Chondrocyte (in vitro differentiated cells): ENCODE measurements at places on chromosomes 1 and 21. TPM values are rescaled to one million over a fixed set of nuclear protein-coding genes. Genes with fewer than 3 reads are reported as not detected.

The S100A2 gene
- 15.4 to 22.2 TPM (median 18.9 TPM) in 3 replicates for total RNA-seq

GRCh38 chr21:14535702-14536101 lies 10.4 kb downstream of the SAMSN1 start:
- H3K27ac ChIP-seq = no peak overlapping the region
- H3K4me1 ChIP-seq = no peaks in the 10 kb centered on the region
- H3K36me3 ChIP-seq = no peaks in the 10 kb centered on the region
- no peak for DNase-seq
- no peaks in the 10 kb centered on the region for H3K27me3 ChIP-seq

- no peaks in the 10 kb centered on the region for H3K36me3 ChIP-seq
- DNase-seq = no peak
- no peaks in the 10 kb centered on the region for H3K27me3 ChIP-seq
Observed at GRCh38 chr1:97572561-97572960, 348.3 kb downstream of the DPYD start.

- no peak for DNase-seq
- H3K27me3 ChIP-seq = no peaks in the 10 kb centered on the region
- H3K36me3 ChIP-seq = peaks cover 1% of the 10 kb centered on the region
- peaks cover 16% of the 10 kb centered on the region for H3K4me1 ChIP-seq
- no peak overlapping the region for H3K4me3 ChIP-seq
Observed at GRCh38 chr1:166925810-166926478, 49.4 kb downstream of the ILDR2 start.

DNA sequence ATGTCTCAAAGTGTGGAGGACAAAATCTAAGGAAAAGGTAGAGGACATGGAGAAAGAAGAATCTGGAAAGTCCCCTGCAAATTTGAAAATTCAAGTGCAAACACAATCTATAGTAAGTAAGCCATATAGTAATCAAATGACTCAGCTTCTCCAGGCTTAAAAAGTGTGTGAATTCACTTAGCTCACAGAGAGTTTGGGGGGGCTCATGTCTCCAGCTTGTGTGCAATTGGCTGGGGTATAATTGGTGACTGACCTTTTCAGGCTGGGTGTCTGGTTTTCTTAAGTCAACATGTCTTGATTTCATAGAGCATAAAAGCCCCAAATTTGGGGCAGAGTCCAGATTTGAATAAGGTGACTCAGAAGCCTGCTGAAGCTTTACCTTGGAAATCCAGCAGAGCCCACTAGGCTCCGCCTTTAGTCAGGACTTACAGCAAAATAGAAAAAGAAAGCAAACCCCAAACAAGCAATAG lies 8.6 kb downstream of the CLDN14 start:
- DNase-seq = no peak
- H3K36me3 ChIP-seq = peaks cover 2% of the 10 kb centered on the region
- peak overlapping the region; percentile 86 for H3K27ac ChIP-seq
- no peak overlapping the region for H3K4me3 ChIP-seq
- peaks cover 38% of the 10 kb centered on the region for H3K4me1 ChIP-seq

DNA sequence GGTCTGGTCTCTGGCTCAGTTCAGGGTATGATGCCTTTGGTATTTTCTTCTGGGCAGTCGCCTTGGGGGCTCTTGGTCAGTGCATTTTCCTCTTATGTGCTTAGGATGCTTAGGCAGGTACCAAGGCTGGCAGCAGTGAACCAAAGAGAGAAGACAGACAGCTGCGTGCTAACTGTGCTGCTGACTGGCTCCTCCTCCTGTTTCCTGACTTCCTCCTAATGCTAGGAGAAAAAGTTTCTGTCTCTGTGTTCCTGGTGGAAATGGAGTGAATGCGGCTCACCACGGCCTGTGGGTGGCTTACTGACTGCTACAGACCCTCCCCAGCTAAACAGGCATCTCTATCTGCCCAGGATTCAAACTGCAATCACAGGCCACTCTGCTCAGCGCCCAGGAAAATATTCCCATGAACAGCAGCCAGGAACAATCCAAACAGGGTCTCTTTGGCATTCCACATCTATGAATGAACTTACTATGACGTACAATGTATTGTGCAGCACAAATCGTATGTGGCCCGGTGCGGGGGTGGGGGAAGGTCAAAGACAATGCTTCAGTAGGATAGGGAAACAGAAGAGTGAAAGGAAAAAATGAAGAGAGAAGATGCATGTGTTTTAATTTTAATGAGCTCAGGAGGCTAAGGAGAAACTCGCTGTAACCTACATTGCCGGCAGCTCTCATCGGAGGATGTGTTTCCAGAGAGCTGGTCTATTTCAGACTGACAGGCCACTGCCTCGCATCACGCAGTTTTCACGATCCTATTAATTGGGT lies 2.8 kb downstream of the ABCG1 start:
- no peak overlapping the region for H3K27ac ChIP-seq
- H3K4me1 ChIP-seq = peaks cover 12% of the 10 kb centered on the region
- H3K36me3 ChIP-seq = no peaks in the 10 kb centered on the region
- no peak for DNase-seq

DNA sequence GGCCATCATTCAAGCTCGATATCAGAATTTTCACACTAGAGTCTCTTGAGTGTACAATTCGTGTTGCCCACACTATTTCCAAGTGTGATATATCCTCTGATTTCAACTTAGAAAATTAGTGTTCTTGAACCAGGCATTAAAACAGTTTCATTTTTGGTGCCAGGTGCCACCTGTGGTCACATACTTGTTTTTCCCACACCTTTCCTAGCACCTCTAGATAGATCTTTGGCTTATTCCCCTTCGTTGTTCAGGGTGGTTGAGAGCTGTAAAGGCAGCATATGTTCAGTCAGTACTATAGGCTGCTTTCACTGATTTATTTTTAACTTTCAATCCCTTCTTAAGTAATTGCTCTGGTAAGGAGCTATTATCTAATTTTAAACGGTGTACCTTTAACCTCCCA lies 131.1 kb downstream of the NEK7 start:
- no peak overlapping the region for H3K27ac ChIP-seq
- no peak for DNase-seq
- H3K4me1 ChIP-seq = peaks cover 32% of the 10 kb centered on the region
- H3K27me3 ChIP-seq = no peaks in the 10 kb centered on the region

DNA sequence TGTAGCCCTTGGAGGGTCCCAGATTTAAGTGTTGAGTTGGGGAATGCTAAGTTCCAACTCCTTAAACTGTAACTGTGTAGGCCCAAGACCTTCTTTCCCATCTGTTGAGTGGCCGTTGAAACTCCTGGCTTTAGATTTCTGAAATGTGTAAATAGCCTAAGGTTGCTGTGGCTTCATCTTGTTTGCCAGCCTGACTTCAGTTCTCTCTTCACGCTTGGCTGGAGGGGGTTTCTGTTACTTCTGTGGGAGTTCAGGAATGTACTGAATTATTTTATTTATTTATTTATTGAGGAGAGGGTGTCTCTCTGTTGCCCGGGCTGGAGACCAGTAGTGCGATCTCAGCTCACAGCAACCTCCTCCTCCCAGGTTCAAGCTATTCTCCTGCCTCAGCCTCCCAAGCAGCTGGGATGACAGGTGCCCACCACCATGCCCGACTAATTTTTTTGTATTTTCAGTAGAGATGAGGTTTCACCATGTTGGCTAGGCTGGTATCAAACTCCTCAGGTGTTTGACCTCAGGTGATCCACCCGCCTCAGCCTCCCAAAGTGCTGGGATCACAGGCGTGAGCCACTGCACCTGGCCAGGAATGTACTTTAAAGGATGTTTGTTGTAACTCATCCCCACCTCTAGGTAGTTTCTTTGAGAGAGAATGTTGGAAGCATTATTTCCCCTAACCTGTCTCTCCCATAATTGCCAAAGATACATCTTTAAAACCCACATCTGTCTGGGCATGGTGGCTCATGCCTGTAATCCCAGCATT lies 5.9 kb downstream of the TTC39A start:
- peak; percentile 19 for DNase-seq
- no peaks in the 10 kb centered on the region for H3K27me3 ChIP-seq
- H3K36me3 ChIP-seq = no peaks in the 10 kb centered on the region
- H3K4me1 ChIP-seq = peaks cover 16% of the 10 kb centered on the region

DNA sequence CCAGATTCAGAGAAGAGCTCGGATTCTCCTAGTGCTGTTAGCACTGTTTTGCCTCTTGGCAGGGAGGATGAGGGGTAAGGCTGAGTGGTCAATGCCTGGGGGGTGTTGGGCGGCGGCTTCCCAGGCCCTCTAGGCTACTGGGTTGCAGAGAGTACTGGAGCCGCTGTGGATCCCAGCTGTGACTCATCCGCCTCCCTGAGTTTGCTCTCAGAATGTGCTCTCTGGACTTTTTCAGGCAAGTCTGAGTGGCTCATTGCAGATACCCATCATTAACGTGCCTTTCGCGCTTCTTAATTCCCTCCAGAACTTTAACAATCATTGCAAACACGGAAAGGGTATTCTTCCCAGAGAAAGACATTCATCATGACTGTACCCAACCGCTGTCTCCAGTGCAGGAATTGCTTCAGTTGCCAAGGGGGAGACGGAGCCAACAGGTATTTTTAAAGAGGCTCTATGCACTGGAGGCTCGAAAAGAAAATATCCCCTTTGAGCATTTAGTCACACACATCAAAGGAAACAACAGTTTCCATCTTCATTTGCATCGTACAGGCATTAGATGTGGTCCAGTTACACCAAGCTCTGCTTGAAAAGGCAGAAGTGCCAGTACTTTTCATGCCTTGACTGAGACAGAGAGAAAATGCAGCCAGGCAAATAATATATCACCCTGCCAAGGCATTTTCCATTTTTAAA lies 14.4 kb upstream of the CAMTA1 start:
- no peak overlapping the region for H3K4me3 ChIP-seq
- H3K27me3 ChIP-seq = no peaks in the 10 kb centered on the region
- peak overlapping the region; percentile 1 for H3K27ac ChIP-seq
- H3K4me1 ChIP-seq = peaks cover 12% of the 10 kb centered on the region
- DNase-seq = no peak

DNA sequence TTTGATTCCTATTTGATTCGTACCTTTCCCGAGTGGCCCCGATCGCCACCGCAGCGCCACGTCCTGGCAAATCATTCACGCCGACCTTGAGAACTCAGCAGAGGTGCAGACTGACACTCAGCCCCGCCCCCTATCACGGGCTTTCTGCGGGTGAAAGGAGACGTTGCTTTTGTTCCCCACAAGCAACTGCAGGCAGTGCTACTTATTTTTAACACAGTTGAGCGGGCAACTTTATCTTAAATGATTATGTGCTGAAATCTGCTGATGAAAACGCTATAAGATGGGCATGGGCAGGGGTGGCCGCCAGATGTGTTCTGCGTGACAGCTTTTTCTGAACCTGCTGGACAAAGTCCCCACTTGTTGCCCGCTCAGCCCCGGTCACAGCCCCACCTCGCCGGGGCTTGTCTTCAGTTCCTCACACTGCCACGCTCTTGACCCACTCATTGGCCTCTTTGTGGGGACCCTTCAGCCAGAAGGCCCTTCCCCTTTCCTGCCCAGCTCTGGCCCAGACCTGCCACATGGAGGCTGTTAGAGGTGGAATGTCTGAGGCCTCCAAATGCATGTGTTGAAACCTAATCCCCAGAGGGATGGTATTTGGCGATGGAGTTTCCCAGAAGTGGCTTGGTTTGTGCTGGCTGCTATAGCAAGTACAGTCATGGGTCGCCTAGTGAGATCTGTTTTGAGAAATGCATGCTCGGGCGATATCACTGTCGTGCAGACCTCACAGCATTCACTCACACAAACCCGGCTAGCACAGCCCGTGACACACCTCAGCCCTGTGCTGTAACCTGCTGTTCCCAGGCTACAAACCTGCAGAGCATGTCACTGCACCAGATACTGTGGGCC lies 15.7 kb upstream of the PDXK start:
- no peaks in the 10 kb centered on the region for H3K36me3 ChIP-seq
- no peak for DNase-seq
- peak overlapping the region; percentile 94 for H3K27ac ChIP-seq
- H3K27me3 ChIP-seq = no peaks in the 10 kb centered on the region
- peak overlapping the region; percentile 34 for H3K4me3 ChIP-seq

- H3K27ac ChIP-seq = peak overlapping the region; percentile 27
- DNase-seq = no peak
- peaks cover 22% of the 10 kb centered on the region for H3K4me1 ChIP-seq
- peak overlapping the region; percentile 82 for H3K4me3 ChIP-seq
- H3K27me3 ChIP-seq = peaks cover 4% of the 10 kb centered on the region
Observed at GRCh38 chr1:65146908-65147423, 1.0 kb upstream of the AK4 start.

GRCh38 chr1:32774950-32775634 lies 42.1 kb downstream of the YARS1 start:
- H3K36me3 ChIP-seq = peaks cover 25% of the 10 kb centered on the region
- no peaks in the 10 kb centered on the region for H3K27me3 ChIP-seq
- H3K27ac ChIP-seq = peak overlapping the region; percentile 81
- H3K4me3 ChIP-seq = no peak overlapping the region
- H3K4me1 ChIP-seq = peaks cover 36% of the 10 kb centered on the region

DNA sequence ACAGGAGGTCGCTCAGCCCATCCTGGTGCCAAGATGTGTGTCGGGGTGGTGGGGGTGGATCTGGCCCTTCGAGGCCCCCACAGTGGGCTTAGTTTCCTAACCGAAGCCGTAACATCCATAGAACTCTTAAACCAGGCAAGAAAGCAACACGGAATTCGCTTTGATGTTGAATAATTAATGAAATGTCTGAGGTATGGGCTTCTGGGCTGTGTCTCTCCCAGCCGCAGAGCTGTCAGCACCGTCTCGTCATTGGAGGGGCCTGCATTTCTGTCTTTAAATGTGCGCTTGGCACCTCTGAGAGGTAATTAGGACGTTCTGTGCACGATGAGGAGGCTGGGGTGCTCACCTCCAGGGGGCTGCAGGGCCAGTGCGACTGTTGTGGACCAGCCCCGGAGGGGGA lies 13.3 kb upstream of the PLCH2 start:
- no peaks in the 10 kb centered on the region for H3K36me3 ChIP-seq
- DNase-seq = no peak
- H3K4me3 ChIP-seq = no peak overlapping the region
- no peak overlapping the region for H3K27ac ChIP-seq
- peaks cover 10% of the 10 kb centered on the region for H3K27me3 ChIP-seq

- no peak overlapping the region for H3K27ac ChIP-seq
- DNase-seq = no peak
- H3K4me1 ChIP-seq = peaks cover 9% of the 10 kb centered on the region
- peaks cover 12% of the 10 kb centered on the region for H3K36me3 ChIP-seq
- H3K27me3 ChIP-seq = no peaks in the 10 kb centered on the region
Observed at GRCh38 chr1:18908911-18909771, 6.8 kb upstream of the ALDH4A1 start.

DNA sequence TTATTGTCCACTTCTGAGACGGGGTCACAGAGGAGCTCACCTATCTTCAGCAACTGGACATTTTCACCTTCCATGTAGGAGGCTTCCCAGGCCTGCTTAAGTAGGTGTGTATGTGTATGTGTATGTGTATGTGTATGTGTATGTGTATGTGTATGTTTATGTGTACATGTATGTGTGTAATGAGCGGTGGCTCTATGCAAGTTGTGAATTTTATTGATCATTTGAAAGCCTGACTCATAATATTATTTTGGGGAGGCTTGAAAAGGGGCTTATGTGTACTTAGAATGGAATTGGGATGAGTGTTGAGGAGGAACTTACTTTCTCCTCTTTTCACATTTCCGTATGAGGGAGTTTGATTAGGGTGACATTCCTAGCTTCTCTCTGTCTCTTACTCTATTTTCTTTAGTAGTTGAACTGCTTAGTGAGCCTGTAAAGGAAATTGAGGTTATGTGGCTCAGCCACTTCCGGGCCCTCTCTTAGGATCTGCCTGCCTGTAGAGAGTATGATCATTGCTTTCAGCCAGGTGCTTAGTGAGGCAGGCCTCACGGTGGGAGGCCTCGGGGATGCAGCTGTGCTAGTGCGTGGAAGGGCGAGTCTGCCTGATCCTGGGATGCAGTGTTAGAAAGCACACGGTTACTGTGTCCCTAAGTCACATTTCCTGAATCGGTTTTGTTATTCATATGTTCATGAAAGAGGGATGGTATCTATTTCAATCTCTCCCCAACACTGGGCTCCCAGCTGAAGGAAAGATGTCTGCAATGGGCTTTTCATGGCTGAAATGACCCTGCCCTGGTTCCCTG lies 61.0 kb downstream of the IER5 start:
- H3K36me3 ChIP-seq = no peaks in the 10 kb centered on the region
- peaks cover 22% of the 10 kb centered on the region for H3K4me1 ChIP-seq
- no peak overlapping the region for H3K4me3 ChIP-seq
- DNase-seq = no peak
- H3K27ac ChIP-seq = no peak overlapping the region
- no peaks in the 10 kb centered on the region for H3K27me3 ChIP-seq
